ENCODE measurements at places on chromosomes 13 and 19.

- no peak for DNase-seq
Measured at GRCh38 chr19:38351865-38352395, 16.3 kb downstream of the CATSPERG start.

DNA sequence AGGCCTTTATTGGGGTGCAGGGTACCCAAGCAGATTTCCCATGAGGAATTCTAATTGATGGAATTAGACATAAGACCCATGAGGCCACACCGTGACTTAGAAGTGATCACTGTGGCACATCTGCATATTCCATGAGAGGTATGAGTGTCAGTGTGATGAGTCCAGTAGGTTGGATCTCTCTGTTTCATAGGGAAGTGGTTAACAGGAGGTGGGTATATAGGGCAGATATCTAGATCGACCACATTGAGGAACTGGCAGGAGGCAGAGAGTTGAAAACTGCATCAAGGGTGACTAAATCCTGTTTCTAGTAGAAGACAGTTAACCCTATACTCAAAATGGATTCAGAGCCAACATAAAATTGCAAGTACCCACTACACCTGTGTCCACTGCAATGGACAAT, 68.6 kb upstream of the MIR17HG start:
- no peak for DNase-seq

- no peak for DNase-seq
Measured at GRCh38 chr19:45179072-45179891, 698 bp downstream of the BLOC1S3 start.

DNA sequence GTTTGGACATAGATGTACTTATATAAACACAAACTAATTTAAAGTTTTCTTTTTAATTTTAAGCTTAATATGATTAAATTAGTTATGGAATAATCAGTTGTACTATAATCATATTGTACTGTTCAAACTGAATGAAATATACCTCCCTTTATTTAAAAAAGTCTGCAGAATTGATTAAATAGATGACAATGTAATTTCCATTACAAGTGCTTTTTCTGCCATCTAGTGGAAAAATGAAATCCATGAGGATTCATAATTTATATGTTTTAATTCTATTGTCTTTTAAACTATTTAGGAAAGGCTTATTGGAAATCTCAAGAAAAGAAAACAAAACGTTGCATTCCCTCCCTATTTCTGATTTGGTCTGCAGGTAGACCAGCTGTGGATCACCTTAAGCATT, 30.9 kb downstream of the MZT1 start:
- no peak for DNase-seq

- DNase-seq: no peak
Measured at GRCh38 chr19:38720559-38721236, 23.6 kb downstream of the CAPN12 start.

GRCh38 chr13:100957741-100958140, 283.1 kb upstream of the TMTC4 start:
- DNase-seq: no peak

DNA sequence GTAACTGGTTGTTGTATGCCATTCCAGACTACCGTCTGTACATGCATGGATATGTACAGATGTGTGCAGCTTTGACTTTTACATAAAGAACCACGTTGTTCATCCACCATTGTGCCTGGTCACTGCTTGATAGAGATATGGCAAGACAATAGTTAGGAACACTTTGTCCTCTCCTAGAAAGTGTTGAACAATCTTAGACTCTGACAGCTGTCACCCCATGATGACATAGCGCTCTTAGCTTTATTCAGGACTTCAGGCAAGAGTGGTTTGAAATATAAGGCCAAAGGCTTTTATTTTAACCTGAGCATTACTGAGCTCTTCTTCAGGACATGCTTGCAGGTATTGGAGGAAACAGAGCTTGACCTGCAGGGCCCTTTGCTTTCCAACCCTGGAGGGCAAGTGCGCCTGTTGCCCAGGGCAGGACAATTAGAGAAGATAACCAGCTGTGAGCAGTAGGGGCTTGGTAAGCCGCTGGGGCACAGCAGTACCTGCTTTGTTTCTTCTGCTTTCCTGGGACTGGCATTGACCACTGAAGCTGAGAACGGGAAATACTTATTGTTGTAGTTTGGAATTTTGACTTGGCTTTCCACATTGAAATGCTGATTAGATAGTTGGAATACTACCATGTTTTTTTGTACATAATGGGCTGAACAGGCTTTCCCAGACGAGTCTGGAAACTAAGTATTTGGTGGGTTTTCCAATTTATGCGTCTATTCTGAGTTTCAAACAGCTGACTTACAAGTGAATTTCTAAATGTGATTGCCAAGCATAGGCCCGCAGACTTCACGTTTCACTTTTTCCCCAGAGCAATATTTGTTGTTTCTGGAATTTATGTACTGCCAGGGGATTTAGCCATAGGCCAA, 51.1 kb downstream of the GARRE1 start:
- no peak for DNase-seq

GRCh38 chr13:112165712-112166111, 98.8 kb downstream of the SOX1 start:
- no peak for DNase-seq

DNA sequence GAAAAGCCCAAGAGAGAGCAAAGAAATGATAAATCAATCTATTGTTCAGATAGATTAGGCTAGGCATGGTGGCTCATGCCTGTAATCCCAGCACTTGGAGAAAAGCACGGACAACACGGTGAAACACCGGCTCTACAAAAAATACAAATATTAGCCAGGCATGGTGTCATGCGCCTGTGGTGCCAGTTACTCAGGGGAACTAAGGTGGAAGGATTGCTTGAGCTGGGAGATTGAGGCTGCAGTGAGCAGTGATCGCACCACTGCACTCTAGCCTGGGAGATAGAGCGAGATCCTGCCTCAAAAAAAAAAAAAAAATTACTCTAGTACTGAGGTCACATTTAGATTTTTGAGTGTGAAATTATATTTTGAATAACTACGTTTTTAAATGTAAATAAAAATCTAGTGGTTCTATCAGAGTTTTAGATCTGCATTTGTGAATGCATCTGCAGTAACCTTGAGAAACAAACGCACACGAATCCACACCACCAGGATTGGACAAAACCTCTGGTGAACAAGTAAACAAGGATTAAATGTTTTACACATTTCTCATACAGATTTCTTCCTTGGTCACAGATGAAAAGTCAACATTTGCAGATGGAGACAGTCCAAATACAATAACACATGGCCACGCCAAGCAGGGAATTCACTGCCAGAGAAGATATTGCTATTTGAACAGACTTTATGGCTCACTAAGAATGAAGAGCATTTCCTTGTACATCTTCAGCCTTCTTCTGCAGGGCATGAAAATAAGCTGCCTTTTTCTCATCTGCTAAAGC, 917.6 kb downstream of the PCDH9 start:
- no peak for DNase-seq

- DNase-seq: no peak
Measured at GRCh38 chr19:22832031-22832762, at the start of gene ZNF723. Gene ZNF723 (plus strand): TSS chr19:22832291. CDS start chr19:22832380, 89 bp downstream.

DNA sequence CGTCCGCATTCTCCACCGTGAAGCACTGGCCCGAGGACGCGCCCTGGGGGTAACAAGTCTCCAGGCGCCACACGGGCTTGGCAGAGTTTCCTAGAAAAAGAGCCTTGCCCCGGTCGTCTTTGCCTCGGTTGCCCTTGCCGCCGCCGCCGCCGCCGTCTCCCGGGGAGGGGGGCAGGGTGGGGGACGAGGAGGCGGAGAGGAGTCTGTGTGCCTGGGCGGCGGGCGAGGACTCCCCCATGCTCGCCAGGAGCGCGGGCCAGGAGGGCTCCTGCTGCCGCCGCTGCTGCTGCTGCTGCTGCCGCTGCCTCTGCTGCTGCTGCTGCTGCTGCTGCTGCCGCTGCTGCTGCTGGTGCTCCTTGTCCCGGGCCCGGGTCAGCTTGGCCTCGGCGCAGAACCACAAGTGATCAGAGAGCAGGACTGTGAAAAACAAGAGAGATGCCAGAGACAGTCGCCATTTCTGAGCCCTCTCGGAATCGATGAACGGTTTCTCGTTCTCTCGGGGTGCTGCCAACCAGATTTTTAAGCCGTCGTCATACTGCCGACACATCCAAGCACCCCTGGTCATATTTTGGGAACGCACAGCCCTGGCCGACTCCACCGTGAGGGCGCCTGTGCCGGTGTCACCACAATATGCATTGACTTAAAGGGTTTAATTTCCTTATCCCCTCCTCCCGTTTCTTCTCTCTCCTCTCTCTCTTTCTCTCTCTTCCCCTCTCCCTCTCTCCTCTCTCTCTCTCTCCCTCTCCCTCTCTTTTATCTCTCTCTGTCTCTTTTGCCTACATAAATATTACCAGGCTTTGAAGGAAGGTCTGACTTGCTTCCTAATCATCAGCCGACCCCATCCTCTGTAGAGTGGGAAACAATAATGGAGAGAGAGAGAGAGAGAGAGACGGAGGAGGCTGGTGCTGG, 349.1 kb downstream of the LIG4 start:
- DNase-seq: no peak

- DNase-seq: peak; percentile 45
Measured at GRCh38 chr19:11496391-11497163, 9.1 kb downstream of the ZNF653 start.

GRCh38 chr19:48959341-48960239, 4.9 kb downstream of the BAX start:
- DNase-seq: no peak

- DNase-seq: no peak
Measured at GRCh38 chr19:57747472-57747807, 825 bp downstream of the ZNF776 start.

DNA sequence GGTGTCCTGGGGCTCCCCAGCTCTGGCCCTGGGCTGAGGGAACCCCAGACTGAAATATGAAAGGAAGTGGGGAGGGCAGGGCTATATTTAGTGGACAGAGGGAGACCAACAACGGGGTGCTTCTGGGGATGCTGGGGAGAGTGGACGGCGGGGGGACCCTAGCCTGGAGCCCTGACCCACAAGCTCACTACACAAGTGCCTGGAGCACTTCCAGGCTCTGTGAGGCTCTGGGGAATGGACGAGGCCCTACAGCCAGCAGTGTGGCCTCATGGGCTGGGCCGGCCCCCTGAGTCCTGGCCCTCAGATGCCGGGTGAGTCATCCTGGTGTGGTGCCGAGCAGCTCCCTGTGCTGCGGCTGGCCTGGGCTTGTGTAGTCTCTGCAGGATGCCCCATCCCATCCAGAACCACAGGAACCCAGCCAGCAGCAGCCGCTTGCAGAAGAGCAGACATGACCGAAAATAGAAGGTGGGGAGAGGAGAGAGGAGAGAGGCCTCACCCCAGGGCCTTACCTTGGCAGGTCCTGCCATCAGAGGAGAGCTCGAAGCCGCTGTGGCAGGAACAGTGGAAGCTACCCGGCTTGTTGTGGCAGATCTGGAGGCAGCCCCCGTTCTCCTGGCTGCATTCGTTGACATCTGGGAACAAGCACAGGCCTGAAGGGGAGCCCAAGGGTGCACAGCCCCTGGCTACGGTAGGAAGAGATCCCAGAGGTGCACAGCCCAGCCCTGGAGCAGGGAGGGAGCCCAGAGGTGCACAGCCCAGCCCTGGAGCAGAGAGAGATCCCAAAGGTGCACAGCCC, 26.1 kb downstream of the GAS6 start:
- no peak for DNase-seq

- no peak for DNase-seq
Measured at GRCh38 chr19:29499261-29499920, 26.4 kb upstream of the VSTM2B start.

DNA sequence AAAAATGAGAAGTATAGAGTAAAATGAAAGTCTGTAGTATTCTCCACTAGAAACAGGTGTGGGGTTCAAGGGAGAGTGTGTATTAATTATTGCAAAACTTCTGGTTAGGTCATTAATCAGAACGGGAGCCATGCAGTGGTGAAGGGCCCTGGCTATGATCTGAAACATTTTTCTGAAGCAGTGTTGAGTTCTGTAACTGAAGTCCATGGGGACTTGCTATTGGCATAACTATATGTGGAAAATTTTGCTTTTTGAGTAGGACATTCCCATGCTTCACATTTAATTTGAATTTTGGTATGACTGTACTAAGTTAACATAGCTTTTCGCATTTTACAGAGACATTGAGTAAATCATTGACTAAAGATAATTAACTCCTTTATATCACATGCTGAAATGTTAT, 67.5 kb downstream of the LRCH1 start:
- DNase-seq: no peak

DNA sequence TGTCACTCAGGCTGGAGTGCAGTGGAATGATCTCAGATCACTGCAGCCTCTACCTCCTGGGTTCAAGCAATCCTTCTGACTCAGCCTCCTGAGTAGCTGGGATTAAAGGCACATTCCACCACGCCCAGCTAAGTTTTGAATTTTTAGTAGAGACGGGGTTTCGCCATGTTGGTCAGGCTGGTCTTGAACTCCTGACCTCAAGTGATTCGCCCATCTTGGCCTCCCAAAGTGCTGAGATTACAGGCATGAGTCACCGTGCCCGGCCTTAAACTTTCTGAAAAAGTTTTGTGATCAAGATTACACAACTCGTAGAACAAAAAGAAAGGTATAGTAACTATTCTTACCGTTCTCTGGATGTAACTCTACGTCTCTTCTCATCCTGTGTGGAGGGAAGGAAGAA, 21.2 kb downstream of the DNMT1 start:
- DNase-seq: no peak

All from stimulated activated CD8-positive, alpha-beta memory T cell treated with anti-CD3 and anti-CD28 coated beads, Interleukin-2, amount 100 ng/mL, for 1 hour (primary cell).